ENCODE measurements at places on chromosomes 3 and 15. TPM values are rescaled to one million over a fixed set of nuclear protein-coding genes. Genes with fewer than 3 reads are reported as not detected.

The CYB561D2 gene
- total RNA-seq = 34.1 TPM

The ALG1L2 gene
- total RNA-seq = 0.85 TPM

The OR5K2 gene
- total RNA-seq = not detected

The SLC6A20 gene
- not detected for total RNA-seq

The P3H2 gene
- 56.0 TPM for total RNA-seq

The ATP10A gene
- 13.0 TPM for total RNA-seq

The SLC27A2 gene
- under 0.01 TPM for total RNA-seq

The PRICKLE2 gene
- 27.3 TPM for total RNA-seq

The UNC13C gene
- not detected for total RNA-seq

The FBXW12 gene
- 0.28 TPM for total RNA-seq

The ZPLD1 gene
- 0.19 TPM for total RNA-seq

The NPHP3 gene
- 26.6 TPM for total RNA-seq

The PEX5L gene
- under 0.01 TPM for total RNA-seq

The DCLK3 gene
- total RNA-seq = under 0.01 TPM

The ZIC1 gene
- total RNA-seq = not detected
